Cortex of kidney (tissue), 1 donor: ENCODE measurements at places on chromosomes 2 and 18.

DNA sequence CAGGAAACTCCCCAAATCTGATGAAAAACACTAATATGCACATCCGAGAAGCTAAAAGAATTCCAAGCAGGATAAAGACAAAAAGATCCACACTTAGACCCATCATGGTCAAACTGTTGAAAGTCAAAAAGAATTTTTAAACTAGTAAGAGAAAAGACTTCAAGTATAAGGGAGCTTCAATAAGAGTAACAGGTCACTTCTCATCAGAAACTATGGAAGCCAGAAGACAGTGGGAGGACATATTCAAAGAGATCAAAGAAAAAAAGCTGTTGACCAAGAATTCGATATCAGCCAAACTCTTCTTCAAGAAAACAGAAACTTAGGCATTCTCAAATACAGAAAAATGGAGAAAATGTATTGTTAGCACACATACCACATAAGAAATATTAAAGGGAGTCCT, 50.4 kb downstream of the ZC3H8 start:
- no peak for DNase-seq

DNA sequence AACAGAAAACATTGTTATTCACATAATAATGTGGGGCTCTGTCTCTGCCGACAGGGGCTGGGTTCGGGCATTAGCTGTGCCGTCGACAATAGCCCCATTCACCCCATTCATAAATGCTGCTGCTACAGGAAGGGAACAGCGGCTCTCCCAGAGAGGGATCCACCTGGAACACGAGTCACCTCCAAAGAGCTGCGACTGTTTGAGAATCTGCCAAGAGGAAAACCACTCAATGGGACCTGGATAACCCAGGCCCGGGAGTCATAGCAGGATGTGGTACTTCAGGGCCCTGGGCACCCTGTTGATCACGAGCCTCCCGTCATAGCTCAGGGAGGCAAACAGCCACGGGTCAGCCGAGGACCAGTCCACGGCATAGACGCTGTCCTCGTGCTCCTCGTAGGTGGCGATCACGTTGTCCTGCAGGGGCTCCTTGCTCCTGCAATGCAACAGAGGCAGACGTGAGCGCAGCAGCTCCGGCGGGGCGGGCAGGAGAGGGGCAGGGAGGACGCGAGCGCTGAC, 188.5 kb downstream of the EIPR1 start:
- DNase-seq, result no peak

DNA sequence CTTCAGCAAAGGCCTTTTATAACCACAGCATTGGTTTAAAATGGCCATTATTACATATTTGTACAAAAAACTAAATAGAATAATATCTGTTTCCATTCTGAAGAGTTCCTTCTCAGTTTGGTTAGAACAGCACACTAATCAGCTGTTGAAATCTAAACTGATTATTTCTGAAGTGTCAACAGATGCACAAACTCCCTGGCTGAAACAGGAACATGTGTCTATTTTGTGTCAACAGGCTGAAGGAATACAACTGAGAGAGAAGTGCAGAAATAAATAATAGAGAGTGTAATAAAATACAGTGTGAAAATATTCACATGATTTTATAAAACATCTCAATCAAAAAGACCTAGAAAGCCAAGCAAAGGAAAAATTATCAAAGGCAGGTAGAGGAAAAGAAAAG, 29.7 kb downstream of the IKZF2 start:
- DNase-seq, result no peak

- no peak for DNase-seq
Measured at GRCh38 chr18:34709104-34709503, 994 bp upstream of the DTNA start.

DNA sequence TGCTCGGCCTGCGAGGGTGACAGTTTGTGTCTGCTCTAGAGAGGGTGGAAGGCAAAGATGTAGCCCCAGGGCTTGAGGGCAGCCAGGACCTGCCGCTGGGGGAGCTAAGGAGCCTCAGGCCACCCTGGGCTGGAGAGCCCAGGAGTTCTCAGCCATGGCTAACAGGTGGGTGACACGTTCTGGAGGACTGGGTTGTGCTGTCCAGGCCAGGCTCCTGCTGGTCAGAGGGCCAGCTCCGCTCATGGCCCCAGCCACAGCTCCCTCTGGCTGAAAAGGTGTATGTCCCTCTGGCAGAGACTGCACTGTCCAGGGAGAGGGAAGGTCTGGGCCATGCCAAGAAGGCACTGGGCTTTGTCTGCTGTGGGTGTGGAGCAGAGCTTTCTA, 19.2 kb downstream of the TMEM185B start:
- no peak for DNase-seq

DNA sequence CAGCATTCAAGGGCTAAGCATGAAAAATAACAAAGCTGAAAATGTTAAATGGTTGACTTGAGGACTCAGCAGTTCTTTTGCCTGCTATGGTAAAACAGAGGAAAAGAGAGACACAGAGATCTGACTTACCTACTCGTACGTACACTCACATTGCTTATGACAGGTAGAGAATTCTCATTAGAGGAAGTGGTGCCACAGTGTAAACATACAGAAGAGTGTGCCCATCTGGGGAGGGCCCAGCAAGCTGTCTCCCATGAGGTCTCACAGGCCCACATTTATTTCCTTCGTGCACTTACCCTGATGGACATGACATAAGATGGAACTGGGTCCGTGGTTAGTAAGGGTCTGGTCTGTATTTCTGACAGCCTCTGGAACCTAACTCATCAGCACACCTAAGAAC, 729.1 kb downstream of the BCL11A start:
- DNase-seq, result no peak

- DNase-seq, result no peak
Measured at GRCh38 chr18:77395953-77396352, 146.3 kb downstream of the GALR1 start.

DNA sequence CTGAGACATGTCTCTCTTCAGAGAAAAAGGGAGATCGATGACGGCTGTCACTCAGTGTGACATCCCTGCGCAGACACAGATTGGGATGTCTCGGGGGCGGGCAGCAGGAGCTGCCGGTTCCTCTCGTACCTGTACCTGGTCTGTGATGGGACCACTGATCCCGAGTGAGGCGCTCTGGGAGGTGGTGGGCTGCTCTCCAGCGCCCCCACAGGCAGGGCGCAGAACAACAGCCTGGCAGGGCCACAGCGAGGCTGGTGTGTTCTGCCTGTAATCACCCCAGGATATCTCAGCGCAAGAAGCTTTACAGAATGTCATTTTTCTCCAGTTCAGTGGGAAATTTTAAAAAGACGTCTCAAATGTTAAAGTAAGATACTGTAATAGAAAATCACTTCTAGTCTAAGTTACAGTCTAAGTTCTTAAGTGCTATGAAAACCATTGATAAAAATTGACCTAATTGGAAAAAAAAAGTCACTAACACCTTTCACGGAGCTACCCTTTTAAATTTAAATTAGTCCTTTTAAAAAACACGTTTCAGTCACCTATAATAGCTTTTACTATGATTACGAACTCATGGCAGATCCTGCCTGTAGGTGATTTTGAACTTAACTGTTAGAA, 189.8 kb downstream of the SNTG2 start:
- no peak for DNase-seq

DNA sequence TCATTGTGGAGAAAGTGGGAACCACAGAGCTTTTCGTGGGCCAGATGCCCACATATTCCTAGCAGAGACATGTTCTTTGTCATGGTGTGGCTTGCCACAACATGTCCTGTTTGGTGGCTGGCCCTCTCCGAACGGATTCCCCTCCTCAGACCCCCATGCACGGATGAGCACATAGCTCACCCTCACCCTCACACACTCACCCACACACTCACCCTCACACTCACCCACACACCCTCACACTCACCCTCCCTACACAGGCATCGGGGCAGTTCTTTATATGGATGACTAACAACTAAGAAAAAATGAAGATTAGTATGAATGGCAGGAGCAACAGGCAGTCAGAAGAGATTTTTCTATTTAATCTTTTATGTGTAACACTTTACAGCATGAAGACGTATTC, 149.9 kb downstream of the ZNF236 start:
- DNase-seq, result no peak

DNA sequence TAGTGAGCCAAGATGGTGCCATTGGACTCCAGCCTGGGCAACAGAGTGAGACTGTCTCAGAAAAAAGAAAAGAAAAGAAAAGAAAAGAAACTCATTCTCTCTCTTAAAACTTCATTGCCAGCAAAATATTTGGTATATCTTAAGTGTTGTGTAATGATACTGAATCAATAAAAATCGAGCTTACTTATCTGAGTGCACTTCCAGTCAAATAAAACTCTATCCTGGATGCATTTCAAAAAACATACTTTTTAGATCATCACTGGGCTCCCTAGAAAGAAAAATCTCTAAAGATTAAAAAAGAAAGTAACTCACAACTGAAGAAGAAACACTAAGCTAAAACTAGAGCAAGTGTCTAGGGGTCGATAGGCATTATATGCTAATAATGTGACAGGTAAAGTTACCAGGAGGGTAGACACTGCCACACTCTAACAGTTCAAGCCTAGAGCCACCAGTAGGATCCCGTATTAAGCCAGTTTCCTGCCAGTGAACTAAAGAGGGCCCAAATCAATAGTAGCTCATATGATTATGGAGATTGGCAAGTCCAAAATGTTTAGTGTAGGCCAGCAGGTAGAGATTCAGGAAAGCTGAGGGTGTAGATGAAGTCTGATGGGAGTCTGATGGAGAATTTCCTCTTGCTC, 242.1 kb upstream of the CYRIA start:
- DNase-seq, result no peak

GRCh38 chr18:21933931-21934765, 193.6 kb downstream of the MIB1 start:
- no peak for DNase-seq

DNA sequence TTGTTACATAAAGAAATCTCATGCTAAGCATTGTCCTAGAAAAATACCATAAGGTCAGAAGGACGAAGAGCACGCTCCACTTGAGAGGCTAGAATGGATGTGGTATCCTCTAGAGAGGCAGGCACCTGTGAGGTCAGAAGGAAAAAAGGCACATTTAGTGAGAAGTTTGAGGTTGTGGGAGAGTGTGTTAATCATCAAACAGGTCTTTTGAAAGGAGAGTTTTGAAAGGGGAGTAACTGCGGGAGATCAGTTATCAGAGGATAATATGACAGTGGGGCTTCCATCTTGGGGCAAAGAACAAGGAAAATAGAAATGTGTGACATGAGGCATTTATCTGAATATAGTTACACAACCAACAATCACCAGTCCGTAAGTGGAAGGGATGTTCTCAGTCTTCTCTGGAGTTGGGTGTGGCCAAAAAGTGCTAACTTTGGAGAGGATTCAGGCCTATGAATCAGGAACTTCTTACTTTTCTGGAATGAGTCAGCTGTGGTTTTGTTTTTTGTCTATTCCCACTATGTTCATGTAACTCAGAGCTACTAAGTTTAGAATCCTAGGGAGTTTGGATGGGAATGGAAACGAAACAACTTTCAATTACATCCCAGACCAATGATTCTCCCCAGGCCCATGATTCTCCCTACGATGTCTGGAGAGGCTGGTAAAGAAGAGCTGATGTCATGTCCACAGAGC, 451.4 kb upstream of the ST6GAL2 start:
- DNase-seq, result no peak

DNA sequence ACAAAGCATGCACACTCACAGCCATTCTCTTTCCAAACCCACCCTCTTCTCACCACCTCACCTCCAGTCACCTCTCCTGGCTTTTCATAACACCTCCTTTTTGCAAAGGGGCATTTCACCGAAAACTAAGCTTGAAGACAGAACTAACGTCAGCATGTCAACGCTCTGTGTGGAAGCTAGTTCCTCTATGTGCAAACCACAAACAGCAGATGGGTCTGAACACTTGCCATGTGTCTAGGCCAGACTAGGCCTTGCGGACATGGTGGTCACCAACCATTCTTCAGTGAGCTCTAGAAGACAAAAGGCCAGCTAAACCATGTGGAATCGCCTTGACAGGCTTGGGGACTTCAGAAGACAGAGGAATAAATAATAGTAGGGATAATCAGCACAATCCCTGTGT, 148.5 kb downstream of the TXNL1 start:
- no peak for DNase-seq
